ENCODE measurements at places on chromosomes 2 and 18.
A peak's percentile ranks its signal among the peaks of the same experiment; 100 is the strongest.

DNA sequence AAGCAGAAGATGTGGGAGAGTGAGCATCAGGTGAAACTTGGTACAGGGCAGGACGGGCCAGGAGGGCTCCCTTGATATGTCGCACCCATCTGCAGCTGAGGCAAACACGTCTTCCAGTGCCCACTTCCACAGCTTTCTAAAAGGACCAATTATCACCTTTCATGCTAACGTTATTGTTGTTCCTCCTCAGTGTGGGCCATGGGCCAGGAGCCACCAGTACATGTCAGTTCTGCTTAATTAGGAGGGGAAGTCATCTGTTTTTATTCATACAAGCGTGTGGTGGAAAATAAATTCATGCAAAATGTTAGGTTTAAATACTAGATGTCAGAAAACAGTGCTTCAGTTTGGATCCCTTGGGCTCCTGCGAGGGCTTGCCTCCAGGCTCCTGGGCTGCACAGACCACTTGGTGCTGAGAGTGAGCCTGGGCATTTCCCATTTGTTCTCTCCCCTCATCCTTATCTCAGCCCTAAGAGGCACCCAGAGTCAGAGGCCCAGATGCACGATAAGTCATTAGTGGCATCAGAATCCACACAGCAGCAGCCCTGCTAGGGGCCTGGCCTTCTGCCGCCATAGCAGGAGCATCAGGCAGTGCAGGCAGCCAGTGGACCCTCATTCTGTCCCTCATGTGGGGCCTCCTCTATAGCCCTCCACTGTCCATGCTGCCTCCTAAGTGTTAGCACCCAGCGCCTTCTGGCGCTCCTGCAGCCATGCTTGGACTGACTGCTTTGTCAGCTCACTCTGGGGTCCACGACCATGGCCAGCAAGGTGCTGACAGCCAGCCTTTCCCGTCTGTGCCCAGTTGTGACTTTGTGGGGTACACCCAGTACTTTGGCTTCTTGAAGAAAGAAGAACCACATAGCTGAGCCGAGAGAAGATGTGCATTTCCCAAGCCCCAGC, 539.8 kb upstream of the RAB6C start:
- DNase-seq: no peak

- no peak for DNase-seq
These were observed 198.7 kb downstream of the LTBP1 start for GRCh38 chr2:33145459-33145858.

DNA sequence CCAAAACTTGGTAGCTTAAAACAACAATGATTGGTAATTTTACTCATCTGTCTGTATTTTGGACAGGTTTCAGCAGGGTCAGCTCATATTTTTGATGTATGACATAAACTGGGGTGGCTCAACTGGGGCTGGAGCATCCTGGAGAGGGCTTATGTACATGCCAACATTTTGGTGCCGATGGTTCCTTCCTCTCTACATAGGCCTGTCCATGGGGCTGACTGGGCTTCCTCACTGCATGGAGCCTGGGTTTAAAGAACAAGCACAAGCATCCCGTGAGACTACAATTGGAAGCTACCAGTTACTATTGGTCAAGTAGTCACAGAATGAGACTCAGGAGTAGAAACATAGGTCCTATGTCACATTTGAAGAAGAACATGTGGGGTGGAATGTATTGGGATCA, 95.0 kb downstream of the DDX1 start:
- DNase-seq: no peak

- no peak for DNase-seq
These were observed 4.7 kb upstream of the SLC40A1 start for GRCh38 chr2:189585226-189585756.

DNA sequence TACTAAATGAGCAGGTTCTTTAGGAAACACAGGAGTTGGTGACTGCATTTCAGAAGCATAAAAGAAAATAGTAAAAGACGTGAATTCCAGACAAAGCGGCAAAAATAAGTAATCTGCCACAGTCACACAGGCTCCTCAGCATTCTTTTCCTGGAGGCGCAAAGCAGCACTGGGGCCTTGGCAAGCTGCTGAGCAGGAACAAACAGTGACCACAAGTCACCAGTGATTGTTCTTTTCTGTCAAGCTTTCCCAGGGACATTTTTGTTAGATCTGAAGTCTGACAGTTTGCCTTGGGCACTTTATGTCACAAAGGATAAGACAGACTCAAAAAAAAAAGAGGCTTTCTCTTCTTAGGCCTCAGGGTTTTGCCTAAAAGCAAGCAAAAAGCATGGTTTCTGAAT, 216.2 kb downstream of the CDH20 start:
- no peak for DNase-seq

- DNase-seq: no peak
These were observed 2.5 kb downstream of the ATP9B start for GRCh38 chr18:79071503-79072210.

GRCh38 chr2:33530690-33531548, 54.5 kb downstream of the RASGRP3 start:
- no peak for DNase-seq

- DNase-seq: no peak
These were observed 1269.2 kb downstream of the LRP1B start for GRCh38 chr2:140861666-140862065.

DNA sequence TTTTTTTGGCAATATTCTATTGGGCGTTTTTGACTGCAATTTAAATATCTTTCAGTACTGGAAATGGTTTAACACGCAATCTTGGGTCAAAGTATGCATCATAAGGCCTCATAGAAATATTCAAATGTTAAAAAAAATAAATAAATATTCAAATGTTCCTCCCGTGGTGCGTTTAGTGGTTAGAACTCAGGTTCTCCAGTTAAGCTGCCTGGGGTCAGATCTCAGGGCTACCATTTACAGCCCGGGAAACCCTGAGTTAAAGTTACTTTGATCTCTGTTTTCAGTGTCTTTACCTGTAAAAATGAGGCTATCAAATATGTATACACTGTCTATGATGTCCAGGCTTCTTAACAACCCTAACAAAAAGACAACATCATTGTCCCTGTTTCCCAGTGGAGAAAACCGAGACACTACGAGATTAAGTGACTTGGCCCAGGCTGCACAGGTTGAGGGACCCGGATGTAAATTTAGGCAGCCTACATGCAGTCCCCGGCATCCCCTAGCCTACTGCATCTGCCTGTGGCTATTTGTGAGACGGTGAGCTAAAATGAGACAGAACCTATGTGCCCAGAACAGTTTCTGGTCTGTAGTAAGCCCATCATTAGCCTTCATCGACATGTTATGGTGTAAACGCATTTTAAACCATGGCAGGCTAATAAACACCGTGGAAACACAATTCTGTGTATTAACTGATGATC, 1.7 kb downstream of the FHL2 start:
- DNase-seq: no peak

DNA sequence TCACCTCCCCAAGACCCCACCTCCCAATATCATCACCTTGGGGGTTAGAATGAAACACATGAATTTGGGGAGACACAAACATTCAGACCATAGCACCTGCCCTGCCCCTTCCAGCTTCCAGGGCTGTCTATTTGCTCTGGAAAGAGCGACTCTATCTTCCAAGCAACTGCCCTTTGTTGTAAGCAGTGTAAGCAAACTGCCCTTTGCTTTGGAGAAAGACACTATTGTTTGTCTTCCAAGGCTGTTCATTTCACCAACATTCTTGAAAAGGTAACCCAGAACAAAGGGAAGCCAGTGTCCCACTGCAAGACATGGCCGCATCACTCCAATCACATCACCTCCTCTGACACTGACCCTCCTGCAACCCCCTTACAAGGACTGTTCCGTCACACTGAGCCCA, 16.9 kb upstream of the SEH1L start:
- DNase-seq: no peak

GRCh38 chr2:175834477-175834876, 167.6 kb downstream of the LNPK start:
- DNase-seq: no peak

- no peak for DNase-seq
These were observed 62.9 kb downstream of the POMC start for GRCh38 chr2:25105336-25106085.

GRCh38 chr2:198901894-198902293, 555.8 kb downstream of the SATB2 start:
- DNase-seq: no peak

GRCh38 chr2:96485350-96485749, 19.8 kb downstream of the NEURL3 start:
- no peak for DNase-seq

GRCh38 chr2:21289989-21290388, 166.2 kb downstream of the TDRD15 start:
- no peak for DNase-seq

GRCh38 chr2:36356298-36356989, 866 bp downstream of the CRIM1 start:
- DNase-seq: peak; percentile 71

DNA sequence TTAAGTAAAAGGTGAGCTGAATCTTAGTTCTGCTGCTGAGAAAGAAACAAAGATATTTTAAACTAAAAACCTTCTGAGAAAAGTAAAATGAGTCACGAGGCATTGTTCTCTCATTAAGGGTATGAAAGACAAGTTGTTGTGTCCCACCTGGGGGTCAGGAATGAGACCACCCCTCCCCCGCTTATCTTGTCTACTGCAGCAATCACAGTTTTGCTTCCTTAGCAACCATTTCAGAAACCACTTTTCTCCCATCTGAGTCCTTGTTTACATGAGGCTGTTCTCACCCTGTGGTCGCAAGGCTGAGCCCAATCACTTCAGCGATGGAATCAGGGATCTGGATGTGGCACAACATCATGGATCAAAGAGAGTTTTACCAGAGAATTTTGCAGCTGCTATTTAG, 377.6 kb upstream of the NETO1 start:
- no peak for DNase-seq

GRCh38 chr2:229610872-229611271, 103.5 kb downstream of the DNER start:
- no peak for DNase-seq

- no peak for DNase-seq
These were observed 651.6 kb upstream of the SOX11 start for GRCh38 chr2:5040571-5040970.

DNA sequence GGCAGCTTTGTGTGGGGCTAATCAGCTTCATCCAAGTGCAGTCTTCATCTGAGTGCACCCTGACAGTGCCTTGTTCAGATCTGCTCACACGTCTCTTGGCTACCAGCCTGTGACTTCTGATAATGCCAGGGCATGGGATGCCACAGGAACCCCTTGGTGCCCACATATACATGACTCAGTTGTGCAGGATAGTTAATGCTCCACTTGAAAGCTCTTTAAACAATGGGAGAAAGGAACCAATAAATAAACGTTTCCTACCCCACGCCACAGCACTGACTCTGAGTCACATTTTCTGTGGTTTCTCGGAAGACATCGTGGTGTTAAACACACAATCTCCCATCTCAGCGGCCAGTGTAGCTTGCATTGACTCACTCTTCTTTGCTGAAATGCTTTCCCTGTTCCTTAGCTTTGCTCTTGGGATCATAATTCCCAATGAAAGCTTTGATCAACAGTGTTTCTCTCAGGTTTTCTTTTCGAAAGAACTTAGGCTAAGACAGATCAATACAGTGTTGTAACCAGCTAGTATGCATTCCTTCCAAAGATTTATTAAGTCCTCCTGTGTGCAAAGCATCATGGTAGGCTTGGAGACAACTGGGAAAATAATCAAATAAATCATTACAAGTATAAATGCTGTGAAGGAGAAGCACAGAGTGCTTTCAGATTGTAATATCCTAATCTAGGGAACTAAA, 142.0 kb downstream of the COPS8 start:
- peak; percentile 37 for DNase-seq

- no peak for DNase-seq
These were observed 697.0 kb upstream of the ID2 start for GRCh38 chr2:7984693-7985353.

DNA sequence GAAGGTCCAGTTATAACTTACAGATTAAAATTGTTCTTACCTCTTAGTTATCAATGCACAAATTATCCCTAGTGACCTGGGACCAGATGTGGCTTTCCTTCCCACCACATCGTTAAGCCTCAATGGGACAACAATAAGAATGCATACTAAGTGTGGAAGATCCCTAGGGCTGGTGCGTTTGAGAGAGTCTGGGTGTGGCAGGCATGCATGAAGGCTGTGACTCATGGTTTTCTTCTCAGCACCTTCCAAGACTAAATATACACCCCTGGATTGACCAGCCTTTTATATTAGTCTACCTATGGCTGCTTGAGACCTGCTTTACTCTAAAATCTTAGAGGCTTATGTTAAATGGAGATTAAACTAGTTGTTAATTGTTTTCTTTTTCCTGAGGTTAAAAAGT, 261.7 kb upstream of the SLC14A2 start:
- no peak for DNase-seq

DNA sequence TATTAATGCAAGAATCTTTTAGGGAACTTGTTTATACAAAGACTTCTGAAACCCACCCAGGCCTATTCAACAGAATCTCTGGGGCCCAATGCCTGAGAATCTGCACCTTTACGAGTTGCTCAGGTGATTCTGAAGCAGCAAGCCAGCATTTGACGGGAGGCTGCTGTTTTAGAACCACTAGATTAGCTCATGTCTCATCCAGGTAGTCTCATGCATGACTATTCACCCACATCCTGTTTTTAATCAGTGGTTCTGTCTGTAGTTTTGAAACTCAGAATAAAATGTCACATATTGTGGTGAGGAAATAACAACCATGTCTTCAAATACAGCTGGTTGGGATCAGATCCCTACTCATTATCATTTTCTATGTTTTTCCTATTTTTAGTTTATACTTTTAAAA, 39.5 kb downstream of the CYTIP start:
- DNase-seq: peak; percentile 59

GRCh38 chr2:2036686-2037085, 292.4 kb upstream of the PXDN start:
- DNase-seq: no peak

DNA sequence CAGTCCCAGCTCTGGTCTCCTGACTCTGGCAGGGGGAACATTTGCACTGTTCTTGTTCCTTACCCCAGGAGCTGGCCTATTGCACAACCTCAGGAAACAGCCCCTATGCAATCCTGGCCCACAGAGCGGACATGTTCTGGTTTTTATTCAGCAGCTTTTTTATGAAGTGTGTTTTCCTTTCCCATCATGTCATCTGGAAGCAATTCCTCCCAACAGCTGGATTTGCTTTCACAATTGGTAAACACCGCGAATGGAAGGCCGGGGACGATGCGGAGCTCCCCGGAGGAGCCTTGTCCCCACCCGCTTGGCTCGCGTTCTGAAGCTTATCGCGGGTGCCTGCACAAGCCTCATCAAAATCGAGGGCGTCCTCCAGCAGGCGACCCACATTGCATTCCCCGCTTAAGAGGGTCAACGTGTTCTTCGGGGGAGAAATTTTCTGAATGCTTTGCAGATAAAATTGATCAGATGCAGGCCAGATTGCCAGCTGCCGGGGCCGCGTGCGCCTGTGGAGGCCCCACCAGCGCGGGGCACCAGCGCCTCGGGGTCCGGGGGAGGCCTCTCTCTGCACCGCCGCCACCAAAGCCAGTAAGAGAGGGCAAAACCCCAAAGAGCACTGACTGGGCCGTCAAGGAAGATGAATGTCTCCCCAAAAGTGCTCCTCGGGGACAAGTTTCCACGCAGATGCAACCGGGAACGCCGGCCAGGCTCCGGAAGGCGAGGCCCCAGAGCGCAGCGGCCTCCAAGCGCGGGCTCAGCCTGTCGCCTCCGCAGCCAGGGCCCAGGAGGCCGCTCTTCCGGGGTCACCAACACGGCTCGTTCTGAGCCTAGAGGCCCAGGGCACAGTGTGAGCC, 60.3 kb upstream of the SP3 start:
- no peak for DNase-seq

All from activated T-cell treated with anti-CD3 and anti-CD28 coated beads, Interleukin-2, amount 50 U/mL, for 24 hours (primary cell).